ENCODE measurements at places on chromosomes 3 and 15.

DNA sequence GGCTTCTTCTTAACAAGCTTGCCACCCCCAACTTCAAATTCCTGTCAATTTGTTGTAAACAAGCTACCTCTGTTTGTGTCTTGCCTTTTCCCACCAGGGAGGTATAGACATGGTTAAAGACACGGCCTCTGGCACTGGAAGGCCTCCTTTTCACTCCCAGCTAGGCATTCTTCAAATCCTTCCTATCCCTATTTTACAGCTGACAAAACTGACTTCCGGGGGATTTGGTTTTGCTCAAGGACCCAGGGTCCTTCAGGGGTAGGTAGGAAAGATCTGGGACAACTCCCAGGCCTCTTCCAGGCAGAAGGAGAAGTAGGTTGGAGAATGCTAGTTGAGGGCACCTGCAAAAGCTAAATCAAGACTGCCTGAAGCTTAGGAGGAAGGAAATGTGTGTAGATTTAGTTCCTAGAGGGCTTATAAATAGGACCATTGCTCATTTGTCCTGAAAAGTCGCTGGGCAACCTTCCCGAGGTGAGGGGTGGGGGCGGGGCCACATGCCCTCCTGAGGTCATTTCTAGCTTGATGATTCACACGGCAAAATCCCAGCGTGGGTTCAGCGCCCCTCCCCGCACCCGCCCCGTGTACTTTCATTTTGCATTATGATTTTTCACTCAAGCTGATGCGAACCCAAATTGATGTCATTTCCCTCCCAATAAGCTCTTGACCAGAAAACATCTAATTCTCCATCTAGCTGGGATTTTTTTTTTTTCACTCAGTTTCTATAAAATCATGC, 365.5 kb downstream of the SHQ1 start:
- DNase-seq, result no peak

GRCh38 chr15:99545605-99546004, 20.2 kb upstream of the MEF2A start:
- DNase-seq, result no peak

DNA sequence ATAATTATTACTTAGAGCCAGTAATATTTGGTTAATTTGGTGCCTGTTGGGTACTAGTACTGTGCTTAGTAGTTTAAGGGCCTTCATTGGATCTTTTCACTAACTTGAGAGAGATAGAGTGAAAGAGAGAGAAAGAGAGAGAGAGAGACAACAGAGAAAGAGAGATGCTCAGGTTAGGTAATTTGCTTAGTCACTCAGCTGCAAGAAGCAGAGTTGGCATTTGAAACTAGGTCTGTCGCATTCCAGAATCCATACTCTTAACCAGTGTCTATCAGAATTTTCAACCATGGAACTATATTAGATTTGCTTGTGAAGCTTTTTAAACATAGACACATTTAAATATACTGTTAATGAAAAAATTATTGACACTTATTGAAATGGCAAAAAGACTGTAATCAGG, 31.1 kb upstream of the NUDT16 start:
- DNase-seq, result no peak

GRCh38 chr3:170132335-170132734, 49.2 kb downstream of the PHC3 start:
- no peak for DNase-seq

DNA sequence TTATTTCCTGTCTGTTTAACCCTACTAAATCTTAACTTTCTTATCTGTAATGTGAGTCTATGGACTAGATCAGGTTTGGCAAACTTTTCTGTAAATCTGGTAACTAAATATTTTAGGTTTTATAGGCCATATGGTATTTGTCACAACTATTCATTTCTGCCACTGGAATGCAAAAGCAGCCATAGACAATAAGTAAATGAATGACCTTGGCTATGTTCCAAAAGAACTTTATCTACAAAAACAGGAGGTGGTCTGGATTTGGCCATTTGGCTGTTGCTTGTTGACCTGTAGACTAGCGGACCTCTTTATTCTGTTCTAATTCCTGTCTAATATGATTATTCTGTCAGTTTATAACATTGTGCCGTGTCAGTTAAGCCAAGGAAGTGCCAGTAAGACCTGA, 314.2 kb downstream of the LPP start:
- no peak for DNase-seq

GRCh38 chr3:4993276-4994143, 14.3 kb downstream of the BHLHE40 start:
- DNase-seq, result no peak
